Heart right ventricle (tissue), 16 donors: ENCODE measurements at places on chromosomes 4 and X. TPM values are rescaled to one million over a fixed set of nuclear protein-coding genes. Genes with fewer than 3 reads are reported as not detected.

Gene YY2
- 0.74 TPM for total RNA-seq

DNA sequence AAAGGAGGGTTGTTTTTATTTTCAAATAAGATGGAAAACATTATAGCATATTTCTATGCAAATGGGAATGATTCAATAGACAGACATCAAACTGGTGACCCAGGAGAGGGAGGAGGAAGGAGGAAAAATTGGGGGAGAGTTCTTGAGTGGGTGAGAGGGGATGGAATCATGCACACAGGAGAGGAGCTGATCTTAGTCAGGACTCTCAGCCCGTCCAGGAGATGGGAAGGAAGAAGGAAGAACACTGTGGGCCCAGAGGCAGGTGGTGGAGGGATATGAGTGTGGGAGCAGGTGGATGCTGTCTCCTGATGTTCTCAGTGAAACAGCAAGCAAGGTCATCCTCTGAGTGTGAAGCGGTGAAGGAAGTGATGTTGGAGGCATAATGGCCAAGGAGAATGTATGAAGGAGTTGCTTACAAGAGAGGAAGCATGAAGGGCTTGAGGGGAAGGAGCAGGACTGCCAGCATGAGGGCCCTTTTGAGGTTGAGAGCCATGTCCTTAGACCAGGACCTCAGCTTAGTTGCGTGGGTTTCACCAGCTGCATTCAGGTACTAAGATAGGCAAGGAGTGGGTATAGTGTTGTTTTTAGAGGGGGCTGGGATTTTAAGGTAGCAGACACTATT is 161.7 kb upstream of the NAP1L5 start:
- DNase-seq, result no peak

DNA sequence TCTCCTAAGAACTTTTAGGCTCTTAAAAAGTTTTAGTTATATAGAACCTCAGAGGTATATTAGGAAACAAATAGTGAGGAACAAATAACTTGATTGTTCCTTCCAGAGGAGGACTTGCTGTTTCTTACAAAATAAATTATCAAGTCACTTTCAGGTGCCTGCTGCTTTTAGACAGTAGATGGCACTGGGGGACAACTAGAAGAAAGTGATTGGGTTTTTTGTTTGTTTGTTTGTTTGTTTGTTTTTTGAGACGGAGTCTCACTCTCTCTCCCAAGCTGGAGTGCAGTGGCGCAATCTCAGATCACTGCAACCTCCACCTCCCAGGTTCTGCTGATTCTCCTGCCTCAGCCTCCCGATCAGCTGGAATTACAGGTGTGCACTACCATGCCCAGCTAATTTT is 35.4 kb upstream of the CDKL5 start:
- DNase-seq, result no peak

- no peak for DNase-seq
These were observed 196.1 kb downstream of the ZNF330 start for GRCh38 chr4:141416677-141417363.

Gene AWAT2
- total RNA-seq, result not detected

Gene DCLK2
- total RNA-seq, result 16.2 TPM

DNA sequence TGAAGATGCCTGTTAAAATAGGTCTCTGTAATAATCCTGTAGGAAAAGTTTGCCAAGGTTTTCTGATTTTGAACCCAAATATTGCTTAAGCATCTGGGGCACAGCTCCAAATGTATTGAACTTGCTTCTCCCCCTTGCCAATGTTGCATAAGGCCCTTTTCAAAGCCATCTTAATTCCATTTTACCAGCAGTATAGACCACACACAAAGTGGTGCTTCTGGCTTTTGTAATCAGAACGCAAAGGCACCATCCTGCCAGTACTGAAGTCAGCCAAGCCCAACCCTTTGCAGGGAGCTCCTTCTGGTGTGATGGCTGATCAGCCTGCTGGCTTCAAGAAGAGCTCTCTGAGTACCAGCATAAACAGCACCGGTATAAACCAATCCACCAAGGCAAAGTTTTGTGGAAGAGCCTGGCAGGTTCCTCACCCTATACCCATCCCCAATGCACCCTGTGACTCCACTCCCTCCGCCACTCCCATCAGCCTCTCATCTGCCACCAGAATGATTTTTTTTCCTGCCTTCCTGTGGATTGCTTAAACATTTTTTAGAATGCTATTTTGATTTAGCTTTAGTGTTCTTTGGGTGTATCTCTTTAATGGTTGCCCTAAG is 39.2 kb upstream of the USP9X start:
- no peak for DNase-seq

Gene JCHAIN
- 0.59 TPM for total RNA-seq

DNA sequence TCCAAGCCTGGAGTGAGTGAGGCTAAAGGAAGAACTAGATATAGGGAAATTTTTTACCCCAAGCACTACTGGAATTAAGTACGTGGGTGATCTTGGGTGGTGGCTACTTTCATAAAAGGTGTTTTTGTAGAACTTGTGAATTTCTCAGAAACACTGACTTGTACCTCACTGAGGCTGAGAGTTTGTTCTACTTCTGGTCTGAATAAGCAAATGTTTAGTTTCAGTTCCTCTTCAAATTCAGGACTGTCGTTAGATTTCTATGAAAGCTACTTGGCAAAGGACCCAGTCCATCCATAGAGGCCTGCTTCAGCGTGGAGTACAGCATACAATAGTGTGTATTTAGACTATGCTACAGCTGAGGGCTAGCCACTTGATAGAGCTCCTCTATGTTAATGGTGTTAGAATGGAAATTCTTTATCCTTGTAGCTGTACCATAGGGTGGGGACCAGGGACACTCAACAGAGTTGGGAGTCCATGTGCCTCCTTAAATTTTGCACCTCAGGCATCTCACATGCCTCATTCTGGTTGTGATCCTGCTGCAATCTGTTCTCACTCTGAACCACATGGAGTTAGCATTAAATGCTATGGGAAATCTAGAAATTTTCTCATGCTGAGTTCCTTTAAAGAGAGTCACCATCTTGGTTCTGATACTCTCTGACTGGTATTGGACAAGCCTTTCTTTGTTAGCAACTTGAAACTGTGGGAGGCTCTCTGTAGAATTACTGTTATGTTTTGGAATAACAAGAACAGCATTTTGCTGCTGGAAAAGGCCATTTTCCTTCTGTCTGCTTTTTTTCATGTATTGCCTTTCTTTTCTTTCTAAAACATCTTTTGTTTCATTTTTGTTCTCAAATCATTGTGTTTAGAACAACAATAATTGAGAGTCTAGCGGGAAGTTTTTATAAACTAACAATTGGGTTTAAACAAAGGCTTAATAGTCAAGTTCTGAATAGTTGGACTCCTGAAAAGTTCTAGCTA is 86.8 kb downstream of the PDGFRA start:
- no peak for DNase-seq
